ENCODE measurements at places on chromosomes 4 and X.

- no peaks in the 10 kb centered on the region for H3K4me1 ChIP-seq
- no peak overlapping the region for H3K27ac ChIP-seq
- DNase-seq, result no peak
- no peaks in the 10 kb centered on the region for H3K36me3 ChIP-seq
Measured at GRCh38 chrX:22278375-22278774, 5.7 kb downstream of the CBLL2 start.

DNA sequence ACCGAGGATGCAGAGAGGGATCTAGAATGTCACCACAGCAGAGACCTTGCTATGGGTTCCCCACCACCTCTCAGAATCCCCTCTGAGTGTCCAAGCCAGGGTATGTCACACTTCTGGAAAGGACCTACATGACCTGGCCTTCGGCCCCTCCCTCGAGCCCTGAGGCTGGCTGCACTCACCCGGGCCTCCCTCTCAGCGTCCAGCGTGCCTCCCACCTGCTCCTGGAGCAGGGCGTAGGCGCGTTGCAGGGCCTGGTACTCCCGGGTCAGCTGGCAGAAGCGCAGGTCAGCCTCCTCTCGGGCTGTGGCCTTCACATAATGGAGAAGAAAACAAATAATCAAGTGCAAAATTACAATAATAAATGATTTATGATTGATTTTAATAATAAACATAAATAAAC is 43.9 kb upstream of the C4orf50 start:
- no peak overlapping the region for H3K4me3 ChIP-seq
- no peaks in the 10 kb centered on the region for H3K27me3 ChIP-seq
- H3K27ac ChIP-seq, result no peak overlapping the region
- no peak for DNase-seq

- H3K27me3 ChIP-seq, result no peaks in the 10 kb centered on the region
- no peaks in the 10 kb centered on the region for H3K4me1 ChIP-seq
- no peak for DNase-seq
- no peak overlapping the region for H3K27ac ChIP-seq
Measured at GRCh38 chr4:72629540-72629939, 60.5 kb upstream of the ADAMTS3 start.

GRCh38 chr4:16573739-16574138 is 324.7 kb downstream of the LDB2 start:
- no peaks in the 10 kb centered on the region for H3K36me3 ChIP-seq
- H3K27me3 ChIP-seq, result no peaks in the 10 kb centered on the region
- peaks cover 20% of the 10 kb centered on the region for H3K4me1 ChIP-seq
- no peak overlapping the region for H3K27ac ChIP-seq

DNA sequence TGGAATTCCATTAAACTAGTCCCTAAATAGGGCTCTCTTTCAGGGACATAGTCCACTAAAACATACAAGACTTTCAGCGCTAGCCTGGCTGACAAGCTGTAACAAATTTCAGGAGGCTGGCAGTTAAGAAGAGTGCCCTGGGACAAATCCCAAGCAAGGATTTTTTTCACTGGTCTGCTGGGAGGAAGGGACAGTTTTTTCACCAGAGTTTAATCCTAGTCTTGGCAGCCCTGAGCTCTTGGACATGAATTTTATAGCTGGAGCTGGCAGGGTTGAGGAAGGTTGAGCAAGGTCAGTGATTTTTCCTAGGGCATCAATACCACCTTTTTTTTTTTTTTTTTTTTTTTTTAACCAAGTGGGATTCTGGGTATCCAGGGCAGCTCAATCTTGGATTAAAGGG is 184.4 kb downstream of the SH2D1A start:
- no peak overlapping the region for H3K27ac ChIP-seq
- no peak overlapping the region for H3K4me3 ChIP-seq
- H3K4me1 ChIP-seq, result no peaks in the 10 kb centered on the region
- DNase-seq, result no peak

- H3K27me3 ChIP-seq, result no peaks in the 10 kb centered on the region
- no peaks in the 10 kb centered on the region for H3K36me3 ChIP-seq
- H3K4me3 ChIP-seq, result no peak overlapping the region
- H3K27ac ChIP-seq, result no peak overlapping the region
- no peak for DNase-seq
- no peaks in the 10 kb centered on the region for H3K4me1 ChIP-seq
Measured at GRCh38 chrX:83260288-83260687, 247.8 kb upstream of the POU3F4 start.

- no peak for DNase-seq
- H3K4me1 ChIP-seq, result no peaks in the 10 kb centered on the region
- H3K27ac ChIP-seq, result no peak overlapping the region
- H3K27me3 ChIP-seq, result no peaks in the 10 kb centered on the region
Measured at GRCh38 chrX:19761554-19762295, 125.7 kb downstream of the SH3KBP1 start.

DNA sequence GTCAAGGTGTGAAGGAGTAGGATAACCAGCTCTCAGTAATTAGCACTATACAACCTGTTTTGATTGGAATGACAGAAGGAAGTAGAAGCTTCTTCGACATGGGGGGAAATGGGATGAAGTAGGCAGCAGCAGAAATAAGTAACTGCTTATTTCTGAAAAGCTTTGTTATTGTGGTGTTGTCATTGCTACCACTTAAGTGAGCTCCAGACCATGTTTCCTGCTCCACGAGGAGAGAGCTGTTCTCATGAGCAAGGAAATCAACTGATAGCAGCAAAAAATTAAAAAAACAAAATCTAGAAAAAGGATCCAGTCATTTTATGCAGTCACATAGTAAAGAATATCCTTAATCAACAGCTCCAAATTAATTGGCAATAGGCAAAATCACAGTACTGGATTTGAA is 106.1 kb upstream of the TLL1 start:
- no peaks in the 10 kb centered on the region for H3K36me3 ChIP-seq
- no peaks in the 10 kb centered on the region for H3K27me3 ChIP-seq
- H3K27ac ChIP-seq, result no peak overlapping the region
- H3K4me1 ChIP-seq, result no peaks in the 10 kb centered on the region
- no peak overlapping the region for H3K4me3 ChIP-seq
- DNase-seq, result no peak

DNA sequence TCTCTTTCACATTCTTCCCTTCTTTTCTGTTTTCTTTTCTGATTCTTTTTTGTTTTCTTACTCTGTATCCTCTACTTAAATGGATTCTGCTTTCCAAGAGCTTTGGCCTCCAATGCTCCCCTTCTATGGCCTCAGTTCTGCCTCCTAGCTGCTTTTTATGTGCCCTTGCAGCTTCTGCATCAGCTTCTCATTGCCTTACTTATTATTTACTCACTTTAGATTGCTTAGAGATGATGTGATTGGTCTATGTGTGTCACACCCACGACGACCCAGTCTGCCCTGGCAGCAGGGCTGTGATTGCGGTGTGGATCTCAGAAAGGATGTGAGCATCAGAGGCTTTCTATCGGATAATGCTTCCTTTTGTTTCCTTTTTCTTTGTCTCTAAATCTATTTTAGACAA is 71.8 kb upstream of the SMARCA5 start:
- no peak overlapping the region for H3K4me3 ChIP-seq
- H3K4me1 ChIP-seq, result no peaks in the 10 kb centered on the region
- no peak overlapping the region for H3K27ac ChIP-seq
- DNase-seq, result no peak
- H3K36me3 ChIP-seq, result no peaks in the 10 kb centered on the region

All from vagina (tissue), 2 donors.